ENCODE measurements at places on chromosomes 7 and 10.

GRCh38 chr10:124683814-124684213 lies 60.4 kb downstream of the FAM53B start:
- DNase-seq = no peak

DNA sequence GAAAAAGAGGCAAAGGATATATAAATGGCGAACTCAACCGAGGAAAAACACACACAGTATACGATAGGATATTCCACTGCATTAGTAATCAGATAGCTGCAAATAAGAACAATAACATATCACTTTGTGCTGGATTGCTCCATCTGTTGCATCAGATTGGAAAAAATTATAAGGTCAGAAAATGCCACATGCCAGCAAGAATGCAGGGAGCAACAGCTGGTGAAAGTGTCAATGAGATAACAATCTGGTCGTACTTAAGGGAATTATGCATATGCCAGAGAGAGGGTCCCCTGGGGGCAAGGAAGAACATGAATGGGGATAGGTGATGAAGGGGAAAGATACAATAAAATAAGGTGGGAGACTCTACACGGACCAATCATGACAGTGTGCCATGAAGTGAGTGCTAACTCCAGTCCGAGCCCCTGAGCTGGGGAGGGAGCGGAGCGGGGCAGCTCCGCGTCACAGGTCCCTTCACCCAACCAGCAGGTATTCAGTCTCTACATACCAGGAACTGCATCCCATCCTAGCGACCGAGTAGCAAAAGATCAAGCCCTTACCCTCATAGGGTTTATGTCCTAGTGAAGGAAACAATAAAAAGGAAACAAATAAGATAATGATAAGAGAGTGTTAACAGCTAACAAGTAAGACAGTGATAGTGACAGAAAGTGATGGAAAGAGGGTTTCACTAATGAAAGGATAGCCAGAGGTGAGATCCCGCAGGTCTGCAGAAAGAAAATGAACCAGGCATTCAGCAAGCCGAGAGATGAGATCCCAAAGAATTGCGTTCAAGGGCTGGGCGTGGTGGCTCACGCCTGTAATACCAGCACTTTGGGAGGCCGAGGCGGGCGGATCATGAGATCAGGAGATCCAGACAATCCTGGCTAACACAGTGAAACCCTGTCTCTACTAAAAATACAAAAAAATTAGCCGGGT lies 9.4 kb downstream of the MPP7 start:
- DNase-seq = no peak

DNA sequence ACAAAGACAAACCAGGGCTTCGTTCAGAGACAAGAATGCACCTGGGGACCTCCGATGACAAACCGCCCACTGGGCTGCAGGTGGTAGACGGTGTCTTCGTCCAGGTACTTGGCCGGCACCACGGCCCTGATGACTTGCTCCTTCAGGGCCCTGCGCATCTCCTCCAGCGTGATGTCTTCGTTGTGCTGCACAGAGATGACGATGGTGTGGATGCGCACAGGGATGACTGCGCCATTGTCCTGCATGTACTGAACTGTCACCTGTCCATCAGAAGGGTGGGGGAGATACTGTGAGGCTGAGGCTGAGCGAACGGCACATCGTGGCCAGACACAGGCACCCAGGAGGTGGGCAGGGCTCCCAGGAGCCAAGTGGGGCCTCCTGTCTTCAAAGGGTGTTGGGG lies 13.1 kb downstream of the MAT1A start:
- no peak for DNase-seq

DNA sequence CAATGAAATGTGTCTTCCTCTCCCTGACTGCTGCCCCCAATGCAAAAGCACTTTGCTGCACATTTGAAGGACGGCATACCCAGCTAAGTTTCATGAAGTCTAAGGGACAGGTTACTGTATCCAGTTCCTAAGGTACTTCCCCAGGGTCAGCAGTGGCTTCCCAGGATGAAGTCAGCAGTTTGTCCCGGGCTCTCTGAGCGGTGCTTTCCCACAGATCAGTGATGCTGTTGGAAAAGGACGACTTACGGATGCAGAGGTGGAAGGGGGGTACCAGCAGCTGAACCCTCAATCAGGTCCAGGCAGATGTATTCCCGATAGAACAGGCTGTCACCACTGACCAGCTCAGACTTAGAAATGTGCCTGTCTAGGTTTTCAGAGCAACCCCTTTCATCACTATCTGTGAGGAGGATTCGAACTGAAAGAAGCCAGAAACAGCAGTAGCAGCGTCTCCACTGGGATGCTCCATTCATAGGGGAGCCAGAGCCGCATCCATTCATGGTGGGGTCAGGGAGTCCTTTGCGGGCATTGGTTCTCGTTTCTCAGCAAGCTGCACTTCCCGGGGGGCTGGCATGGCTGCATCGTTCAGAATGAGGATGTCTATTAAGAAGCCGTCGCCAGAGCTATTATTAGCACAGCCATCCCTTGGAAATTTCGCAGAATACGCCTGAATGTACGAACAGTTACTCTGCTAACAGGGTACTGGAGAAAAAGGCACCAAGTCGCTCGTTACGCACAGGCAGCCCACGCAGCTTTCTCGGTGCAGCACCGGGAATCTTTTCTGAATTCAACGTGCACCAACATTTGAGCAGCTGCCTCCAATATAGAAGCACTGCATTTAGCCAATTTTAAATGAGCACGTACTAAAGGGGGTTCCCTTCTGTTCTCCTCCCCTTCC lies 303.7 kb downstream of the PRPF18 start:
- no peak for DNase-seq

- DNase-seq = no peak
These were observed 50.4 kb downstream of the PYROXD2 start for GRCh38 chr10:98364432-98365102.

GRCh38 chr10:116450861-116451260 lies 23.2 kb downstream of the PNLIPRP3 start:
- DNase-seq = no peak

- no peak for DNase-seq
These were observed 14.8 kb downstream of the ACBD5 start for GRCh38 chr10:27225642-27226257.

DNA sequence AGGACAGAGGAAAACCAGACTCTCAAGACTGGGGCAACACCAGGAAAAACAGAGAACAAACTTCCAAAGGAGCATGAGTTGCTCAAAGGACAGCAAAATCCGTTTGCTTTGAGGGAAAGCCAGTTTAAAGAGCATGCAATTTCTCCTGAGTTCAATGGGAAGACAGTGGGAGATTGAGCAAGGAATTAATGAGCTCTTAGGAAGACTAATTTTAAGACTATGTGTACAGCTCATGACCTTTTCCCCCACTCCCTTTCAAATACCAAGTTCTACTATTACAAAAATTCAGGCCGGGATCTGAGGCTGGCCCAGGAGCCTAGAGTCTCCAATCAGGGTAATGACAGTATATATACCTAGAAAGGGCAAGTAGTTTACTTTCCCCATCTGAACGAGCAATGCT lies 79.2 kb downstream of the EPDR1 start:
- DNase-seq = no peak

DNA sequence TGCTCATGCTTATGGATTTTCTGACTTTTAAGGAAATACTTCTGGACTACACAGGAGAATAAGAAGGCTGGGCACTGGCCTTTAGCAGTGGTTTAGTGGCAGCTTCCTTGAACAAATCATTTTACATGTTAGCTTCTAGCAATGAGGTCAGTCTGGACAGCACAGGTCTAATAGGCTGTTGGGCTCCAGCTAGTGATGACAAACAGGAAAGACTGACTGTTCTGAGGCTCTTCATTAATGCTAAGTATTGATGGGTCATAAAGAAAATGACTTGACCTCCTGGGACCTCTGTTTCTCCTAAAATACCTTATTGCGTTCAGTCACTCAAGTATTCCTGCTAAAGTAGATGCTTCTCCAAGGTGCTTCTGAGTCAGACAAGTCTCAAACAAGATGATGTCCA lies 4.9 kb upstream of the RHOBTB1 start:
- DNase-seq = no peak
